Islet precursor cell (in vitro differentiated cells): ENCODE measurements at places on chromosomes 1 and 21.
A peak's percentile ranks its signal among the peaks of the same experiment; 100 is the strongest.

GRCh38 chr1:222058249-222058648, 316.4 kb upstream of the DUSP10 start:
- DNase-seq, result no peak

- DNase-seq, result no peak
These were observed 16.6 kb upstream of the TINAGL1 start for GRCh38 chr1:31559715-31560114.

- DNase-seq, result peak; percentile 74
These were observed at the start of gene SLC30A10 for GRCh38 chr1:219927956-219928790. Gene SLC30A10, minus strand, starts transcription at chr1:219928557. Its CDS starts 117 bp downstream, at chr1:219928440.

DNA sequence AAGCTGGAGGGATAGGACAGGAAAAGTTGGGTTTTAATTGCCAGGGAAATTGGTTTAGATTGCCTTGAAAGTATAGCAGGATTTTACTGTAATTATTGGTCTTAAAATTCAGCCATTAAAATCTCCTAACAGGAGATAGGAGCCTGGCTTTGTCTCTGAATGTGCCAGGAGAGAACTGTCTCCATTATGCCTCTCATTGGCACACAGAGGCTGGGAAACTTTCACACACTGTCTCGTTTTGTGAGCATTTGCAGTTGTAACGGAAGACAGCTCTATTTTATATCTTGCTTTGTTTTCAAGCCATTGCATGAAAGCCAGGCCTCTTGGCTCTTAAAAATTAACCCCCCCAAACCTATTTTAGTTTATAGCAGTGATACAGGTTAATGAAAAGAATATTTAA, 12.5 kb downstream of the DNAJC6 start:
- DNase-seq, result no peak

DNA sequence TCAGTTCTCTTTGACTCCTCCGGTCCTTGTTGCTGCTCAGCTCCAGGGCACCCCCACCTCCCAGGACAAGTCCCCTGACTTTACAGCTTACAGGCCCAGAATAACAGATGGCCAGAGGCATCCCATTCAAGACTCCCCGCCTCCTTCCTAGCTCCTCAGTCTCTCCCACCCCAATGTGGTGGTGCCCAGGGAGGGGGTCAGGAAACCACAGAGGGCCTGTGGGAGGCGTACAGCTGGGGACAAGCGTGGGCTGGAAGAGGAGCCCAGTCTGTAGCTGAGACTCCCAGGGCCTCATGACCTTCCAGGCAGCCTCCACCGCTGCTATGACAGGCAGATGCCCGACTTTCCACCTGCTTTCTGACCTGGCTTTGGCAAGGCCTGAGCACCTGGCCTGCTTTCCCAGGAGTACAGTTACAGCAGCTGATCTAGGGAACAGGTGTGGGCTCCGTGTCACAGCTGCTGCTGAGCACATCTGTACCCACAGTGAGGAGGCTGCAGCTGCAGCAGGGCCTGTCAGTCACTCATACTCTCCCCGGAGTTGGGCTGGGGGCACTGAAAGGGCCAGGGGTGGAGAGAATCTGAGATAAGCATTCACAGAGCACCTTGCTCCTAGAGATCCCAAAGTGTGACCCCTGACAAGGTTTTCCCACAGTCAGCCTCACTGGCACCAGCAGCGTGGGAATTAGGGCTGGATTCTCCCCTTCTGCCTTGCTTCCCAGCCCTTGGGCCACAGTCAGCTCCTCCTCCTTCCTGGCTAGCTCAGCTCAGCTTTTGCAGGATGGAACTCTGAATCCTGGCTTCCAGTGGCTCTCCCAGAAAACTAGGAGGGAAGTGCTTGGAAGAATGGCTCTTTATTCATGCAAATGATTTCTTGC, 7.1 kb upstream of the NAV1 start:
- peak; percentile 72 for DNase-seq

DNA sequence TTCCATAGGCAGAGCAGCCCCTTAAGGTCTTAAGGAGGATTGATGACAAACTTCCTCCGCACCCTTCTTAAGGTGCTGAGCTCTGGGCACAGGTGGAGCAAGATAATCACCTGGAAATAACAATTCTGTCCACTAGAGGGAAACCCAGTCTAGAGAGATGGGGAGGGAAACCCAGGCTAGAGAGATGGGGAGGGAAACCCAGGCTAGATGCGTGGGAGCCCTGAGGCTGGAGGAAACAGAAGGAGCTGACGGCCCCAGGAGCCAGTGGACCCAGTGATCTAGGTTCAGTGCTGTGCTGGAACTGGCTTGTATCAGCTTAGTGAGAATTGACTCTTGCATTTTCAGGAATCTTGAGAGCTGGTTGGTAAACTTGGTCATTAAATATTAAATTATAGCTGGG, 17.8 kb upstream of the MYCL start:
- peak; percentile 77 for DNase-seq

DNA sequence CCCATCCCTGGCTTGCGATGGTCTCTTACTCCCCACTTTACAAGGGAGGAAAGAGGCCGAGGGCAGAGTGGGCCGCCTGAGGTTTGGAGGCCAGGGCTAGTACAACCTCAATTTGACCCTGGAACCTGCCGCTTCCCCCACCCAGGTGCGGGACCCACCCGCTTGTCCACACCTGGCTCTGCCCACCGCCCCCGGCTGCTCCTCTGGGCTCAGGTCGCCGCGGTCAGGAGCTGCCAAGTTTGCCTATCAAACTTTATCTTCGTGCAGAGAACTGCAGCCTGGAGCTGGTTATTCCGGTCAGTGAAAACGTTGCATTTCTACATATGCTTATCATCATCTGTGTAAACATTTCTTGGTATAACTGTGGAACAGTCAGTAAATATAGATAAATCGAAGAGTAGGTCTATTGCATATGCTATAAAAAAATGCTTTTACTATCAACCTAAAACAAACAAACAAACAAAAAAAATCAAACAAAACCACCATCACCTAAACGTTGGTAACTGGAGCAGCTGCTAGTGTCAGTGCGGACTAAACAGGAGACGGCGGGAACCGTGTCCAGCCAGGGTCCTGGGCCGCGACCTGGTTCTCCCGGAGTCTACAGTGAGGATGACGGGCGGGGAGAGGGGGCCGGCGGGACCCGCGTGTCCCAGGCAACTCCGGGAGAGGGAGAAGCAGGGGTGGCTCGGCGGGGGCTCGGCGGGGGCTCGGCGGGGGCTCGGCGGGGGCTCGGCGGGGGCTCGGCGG, 906 bp upstream of the ADARB1 start:
- peak; percentile 83 for DNase-seq

DNA sequence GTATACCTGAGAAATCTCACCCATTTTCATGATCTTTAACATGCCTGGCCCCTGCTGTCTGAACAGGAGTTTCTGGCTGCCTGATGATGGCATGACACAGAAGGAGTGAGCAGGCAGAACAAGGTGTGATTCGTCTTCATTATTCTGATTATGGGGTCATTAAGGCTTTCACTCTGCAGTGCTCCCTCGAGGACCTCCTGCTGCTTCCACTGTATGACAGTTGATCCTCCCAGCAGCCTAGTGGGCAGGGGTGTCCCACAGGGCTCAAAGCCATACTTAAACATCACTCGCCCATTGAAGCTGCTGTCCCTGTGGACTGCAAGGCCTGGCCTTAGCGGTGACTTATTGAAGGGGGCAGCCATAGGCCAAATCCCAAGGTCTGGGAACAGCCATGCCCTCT, 12.7 kb upstream of the PARS2 start:
- DNase-seq, result peak; percentile 37

DNA sequence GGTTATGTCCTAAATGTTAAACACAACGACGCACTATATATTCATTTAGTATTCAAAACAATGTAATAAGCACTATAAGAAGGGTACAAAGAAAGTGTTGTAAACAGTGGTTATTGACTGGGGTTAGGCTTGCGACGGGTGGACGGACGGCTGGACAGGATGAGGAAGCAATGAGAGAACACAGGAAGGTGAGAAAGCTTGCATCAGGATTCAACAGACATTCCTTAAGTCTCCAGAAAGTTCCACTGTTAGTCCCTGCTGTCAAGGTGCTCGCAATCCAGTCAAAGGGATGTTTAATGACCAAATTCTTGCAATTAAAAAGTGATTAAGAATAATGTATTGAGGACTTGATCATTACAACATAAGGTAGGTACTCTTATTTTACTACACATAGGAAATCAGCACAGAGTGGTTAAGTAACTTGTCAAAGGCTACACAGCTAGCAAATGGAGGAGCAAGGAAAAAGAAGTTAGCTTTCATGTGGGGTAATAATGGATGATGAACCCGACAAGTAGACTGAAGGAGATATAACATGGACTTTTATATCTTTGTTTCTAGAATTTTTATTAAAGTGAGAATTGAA, 994 bp upstream of the ACBD6 start:
- DNase-seq, result no peak

DNA sequence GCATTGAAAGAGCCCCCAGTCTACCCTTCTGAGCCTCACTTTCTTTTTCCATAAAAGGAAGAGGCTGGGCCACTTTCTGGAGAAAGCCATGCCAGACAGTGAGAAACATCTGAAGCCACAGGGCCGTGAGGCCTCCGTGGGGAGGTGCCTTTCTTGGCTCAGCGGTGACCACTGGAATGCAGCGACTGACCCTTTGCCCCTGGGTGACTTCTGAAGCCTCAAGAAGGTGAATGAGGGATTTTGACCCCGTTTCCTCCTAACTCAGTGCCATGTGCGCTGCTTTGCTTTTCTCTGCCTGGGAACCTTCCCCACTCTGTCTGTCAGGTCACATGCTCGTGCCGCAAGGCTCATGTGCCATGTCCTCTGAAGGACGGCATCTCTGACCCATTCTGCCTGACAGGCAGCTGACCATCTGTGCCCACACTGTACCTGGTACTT, 44.7 kb upstream of the A3GALT2 start:
- peak; percentile 84 for DNase-seq

- no peak for DNase-seq
These were observed 17.8 kb upstream of the MAST2 start for GRCh38 chr1:45785583-45785982.

GRCh38 chr1:33390542-33390941, 40.4 kb downstream of the PHC2 start:
- no peak for DNase-seq

DNA sequence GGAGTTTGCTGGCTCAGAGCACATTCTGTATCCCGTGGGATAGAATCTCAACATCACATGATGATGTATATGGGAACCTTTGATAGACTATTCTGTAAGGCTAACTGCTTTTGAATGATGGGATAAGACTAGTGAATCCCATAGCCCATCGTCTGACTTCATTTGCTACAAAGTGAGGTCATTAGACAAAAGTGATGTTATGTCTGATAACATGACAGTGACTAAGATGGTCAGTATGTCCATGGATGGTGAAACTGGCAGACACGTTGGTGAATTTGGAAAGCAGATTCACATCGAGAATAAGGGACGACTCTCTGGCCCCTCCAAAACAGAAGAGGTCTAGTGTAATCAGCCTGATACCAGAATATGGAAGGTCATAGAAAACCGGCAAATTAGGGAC, 108.4 kb downstream of the HHAT start:
- no peak for DNase-seq

GRCh38 chr1:48026701-48027532, 29.7 kb upstream of the TRABD2B start:
- no peak for DNase-seq

GRCh38 chr1:147216124-147216523, 9.0 kb downstream of the FMO5 start:
- no peak for DNase-seq

- peak; percentile 67 for DNase-seq
These were observed 45.3 kb downstream of the NFASC start for GRCh38 chr1:204915861-204916495.

DNA sequence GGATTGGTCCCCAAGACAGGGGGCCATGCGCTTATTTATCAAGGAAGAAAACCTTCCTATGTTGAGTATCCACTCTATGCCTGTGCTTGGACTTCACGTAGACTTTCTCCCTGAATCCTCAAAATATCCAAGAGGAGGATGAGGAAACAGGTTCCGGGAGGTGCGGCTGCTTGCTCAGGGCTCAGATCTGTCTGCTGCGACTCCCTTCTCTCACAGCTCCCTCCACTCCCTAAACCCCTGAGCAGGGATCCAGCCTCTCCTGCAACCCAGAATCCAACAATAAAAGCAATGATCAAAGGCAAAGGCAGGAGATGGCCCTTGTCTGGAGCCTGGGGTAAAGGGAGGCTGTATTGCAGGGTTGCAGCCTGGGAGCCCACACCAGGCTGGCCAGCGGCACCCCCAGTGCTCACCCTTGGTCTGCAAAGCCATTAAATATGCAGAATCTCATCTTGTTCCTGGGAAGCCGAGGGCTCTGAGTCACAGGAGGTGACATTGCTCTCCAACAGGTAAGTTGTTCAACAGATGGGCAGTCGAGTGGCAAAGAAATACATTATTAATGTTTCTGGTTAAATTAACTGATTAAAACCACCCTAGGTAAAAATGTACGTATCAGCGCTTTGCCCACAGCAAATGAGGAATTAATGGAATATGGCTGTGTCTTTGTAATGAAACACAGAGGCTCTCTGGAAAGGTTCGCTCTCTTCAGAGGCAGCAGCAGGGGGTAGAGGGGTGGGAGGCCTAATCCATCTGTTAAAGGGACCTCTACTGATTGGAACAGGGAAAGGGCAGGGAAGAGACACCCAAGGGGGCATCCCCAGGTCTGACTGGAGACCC, 111.5 kb downstream of the GRIK3 start:
- peak; percentile 35 for DNase-seq

- no peak for DNase-seq
These were observed 7.8 kb downstream of the TTC39A start for GRCh38 chr1:51322417-51323101.

- DNase-seq, result no peak
These were observed 159.3 kb downstream of the PEX14 start for GRCh38 chr1:10634075-10634427.

- DNase-seq, result no peak
These were observed 11.5 kb downstream of the SORT1 start for GRCh38 chr1:109386054-109386717.

DNA sequence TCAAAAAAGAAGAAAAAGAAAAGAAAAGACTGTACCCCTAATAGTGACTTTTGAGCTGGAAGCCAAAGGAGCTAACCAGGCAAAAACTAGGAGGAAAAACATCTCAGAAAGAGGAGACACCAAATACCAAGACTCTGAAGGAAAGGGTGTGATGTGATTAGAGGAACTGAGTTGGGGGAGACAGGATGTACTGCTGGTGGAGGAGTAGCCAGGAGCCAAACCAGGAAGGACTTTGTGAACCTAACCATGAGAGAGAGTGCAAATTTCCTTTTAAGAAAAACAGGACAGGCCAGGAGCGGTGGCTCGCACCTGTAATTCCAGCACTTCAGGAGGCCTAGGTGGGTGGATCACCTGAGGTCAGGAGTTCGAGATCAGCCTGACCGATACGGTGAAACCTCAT, 4.1 kb upstream of the RBP7 start:
- no peak for DNase-seq

GRCh38 chr1:91604632-91605031, 104.0 kb downstream of the CDC7 start:
- DNase-seq, result no peak

DNA sequence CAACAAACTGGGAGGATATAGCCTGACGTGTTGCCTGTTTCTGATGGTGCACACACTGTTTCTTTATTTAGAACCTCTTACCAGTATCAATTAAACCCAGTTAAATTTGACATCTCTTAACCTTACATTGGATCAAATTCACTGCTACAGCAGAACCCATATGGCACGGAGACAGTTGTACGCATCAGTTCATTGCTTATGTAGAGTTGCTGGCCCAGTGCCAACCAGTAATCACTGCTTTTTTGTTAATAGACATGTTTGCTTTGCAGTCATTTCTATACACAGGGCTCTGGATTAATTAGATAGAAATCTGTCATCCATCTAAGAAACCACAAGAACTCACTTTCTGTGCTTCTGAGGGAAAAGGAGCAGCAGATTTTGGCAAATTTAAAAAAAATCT, 154.0 kb downstream of the RWDD3 start:
- DNase-seq, result no peak
